ENCODE measurements at places on chromosomes 1 and 21.
A peak's percentile ranks its signal among the peaks of the same experiment; 100 is the strongest.

- no peak for DNase-seq
- peaks cover 93% of the 10 kb centered on the region for H3K36me3 ChIP-seq
- H3K4me1 ChIP-seq: peaks cover 8% of the 10 kb centered on the region
- H3K27ac ChIP-seq: no peak overlapping the region
- no peak overlapping the region for H3K4me3 ChIP-seq
These were observed 40.3 kb upstream of the MYOCOS start for GRCh38 chr1:171581766-171582165.

- no peak overlapping the region for H3K4me3 ChIP-seq
- H3K27me3 ChIP-seq: peaks cover 26% of the 10 kb centered on the region
- no peak for DNase-seq
- no peaks in the 10 kb centered on the region for H3K36me3 ChIP-seq
- peaks cover 8% of the 10 kb centered on the region for H3K4me1 ChIP-seq
These were observed 7.1 kb upstream of the RGS16 start for GRCh38 chr1:182611326-182611725.

DNA sequence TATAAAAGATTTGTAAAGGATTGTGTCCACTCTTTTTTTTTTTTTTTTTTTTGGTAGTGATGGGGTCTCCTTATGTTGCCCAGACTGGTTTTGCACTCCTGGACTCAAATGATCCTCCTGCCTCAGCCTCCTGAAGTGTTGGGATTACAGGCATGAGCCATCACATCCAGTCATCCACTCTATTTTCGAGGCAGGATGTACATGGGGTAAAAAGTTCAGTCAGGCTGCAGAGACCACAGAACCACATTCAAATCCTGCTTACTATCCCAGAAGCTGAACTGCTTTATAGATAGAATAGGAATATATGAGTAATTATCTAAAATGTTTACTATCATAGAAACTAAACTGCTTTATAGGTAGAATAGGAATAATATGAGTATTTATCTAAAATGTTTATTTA, 26.0 kb upstream of the KCNK2 start:
- no peak overlapping the region for H3K4me3 ChIP-seq
- H3K36me3 ChIP-seq: no peaks in the 10 kb centered on the region
- H3K27ac ChIP-seq: no peak overlapping the region
- H3K27me3 ChIP-seq: no peaks in the 10 kb centered on the region

DNA sequence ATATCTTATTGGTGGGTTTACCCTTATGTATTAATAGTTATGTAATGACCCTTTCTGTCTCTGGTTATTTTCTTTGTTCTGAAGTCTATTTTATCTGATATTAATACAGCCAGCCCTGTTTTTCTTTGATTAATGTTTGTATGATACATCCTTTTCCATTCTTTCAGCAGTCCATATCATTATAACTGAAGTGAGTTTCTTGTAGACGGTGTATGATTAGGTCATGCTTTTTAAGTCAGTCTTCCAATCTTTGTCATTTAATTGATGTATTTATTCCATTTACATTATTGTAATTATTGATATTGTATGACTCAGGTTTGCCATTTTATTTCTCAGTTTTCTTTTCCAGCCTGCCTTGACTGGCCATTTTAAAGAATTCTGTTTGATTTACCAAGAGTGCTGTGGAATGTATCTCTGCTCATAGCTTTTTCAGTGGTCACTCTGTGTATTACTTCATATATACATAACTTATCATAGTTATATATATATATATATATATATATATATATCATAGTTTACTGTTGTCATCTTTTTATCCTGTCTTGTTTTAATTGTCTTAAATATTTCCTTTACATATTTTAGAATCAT, 10.5 kb downstream of the RAB4A start:
- no peak overlapping the region for H3K27ac ChIP-seq
- no peak for DNase-seq
- no peak overlapping the region for H3K4me3 ChIP-seq
- H3K36me3 ChIP-seq: no peaks in the 10 kb centered on the region
- peaks cover 7% of the 10 kb centered on the region for H3K4me1 ChIP-seq

GRCh38 chr21:33244082-33244778, 14.5 kb downstream of the IFNAR2 start:
- H3K4me1 ChIP-seq: no peaks in the 10 kb centered on the region
- DNase-seq: no peak
- H3K4me3 ChIP-seq: no peak overlapping the region
- H3K36me3 ChIP-seq: peaks cover 14% of the 10 kb centered on the region

DNA sequence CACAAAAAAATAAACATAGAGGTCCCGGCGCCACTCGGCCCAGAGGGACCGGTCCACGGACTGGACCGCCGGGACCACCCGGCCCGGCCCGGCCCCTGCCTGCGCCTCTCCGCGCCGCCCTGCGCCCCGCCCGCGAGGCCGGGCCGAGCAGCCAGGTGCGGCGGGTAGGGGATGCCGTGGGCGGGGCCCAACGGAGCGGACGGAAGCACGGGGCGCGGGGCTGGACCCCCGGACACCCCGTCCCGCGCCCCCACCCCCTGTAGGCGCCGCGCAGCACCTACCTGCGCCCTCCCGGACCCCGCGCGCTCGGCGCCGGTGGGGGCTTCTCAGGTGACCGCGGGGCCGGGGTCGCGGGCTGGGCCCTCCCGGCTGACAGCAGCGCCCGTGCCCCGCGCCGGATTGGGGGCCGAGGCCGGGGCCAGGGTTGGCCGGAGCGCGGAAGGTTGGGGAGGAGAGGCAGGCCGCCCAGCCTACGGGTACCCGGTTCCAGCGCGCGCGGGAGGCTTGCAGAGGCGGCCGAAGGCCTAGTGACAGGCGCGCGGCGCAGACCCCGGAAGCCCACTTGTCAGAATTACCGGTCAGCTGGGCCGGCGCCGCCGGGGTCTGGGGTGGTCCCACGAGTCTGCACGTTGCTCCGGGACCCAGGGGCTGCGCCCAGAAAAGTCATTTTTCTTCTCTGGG, 351.9 kb upstream of the CAMK1G start:
- H3K4me1 ChIP-seq: peaks cover 10% of the 10 kb centered on the region
- no peaks in the 10 kb centered on the region for H3K27me3 ChIP-seq
- H3K4me3 ChIP-seq: no peak overlapping the region

DNA sequence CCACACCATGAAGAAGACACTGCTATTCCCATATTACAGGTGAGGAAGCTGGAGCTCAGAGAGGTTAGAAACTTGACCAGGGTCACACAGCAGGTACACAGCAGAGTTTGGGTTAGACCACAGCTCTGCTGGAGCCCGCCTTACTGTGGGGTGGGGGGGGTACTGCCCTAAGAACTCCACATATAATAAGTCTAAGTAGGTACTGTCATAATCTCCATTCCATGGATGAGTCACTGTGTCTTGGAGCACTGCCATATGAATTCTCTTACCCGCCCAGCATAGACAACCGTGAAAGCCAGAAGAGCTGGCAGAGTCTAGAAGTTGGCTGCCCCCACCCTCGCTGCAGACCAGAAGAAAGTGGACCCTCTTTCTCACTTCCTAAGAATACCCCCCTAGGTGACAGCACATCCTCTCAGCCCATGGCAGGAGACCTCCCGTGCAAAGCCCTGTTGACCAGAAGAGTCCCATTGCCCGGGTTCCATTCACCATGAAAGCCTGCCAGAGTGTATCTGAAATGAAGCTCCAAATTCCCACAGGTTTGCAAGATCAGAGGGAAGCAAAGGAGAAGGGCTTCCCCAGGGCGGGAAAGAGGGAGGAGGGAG, 5.2 kb upstream of the PLA2G2D start:
- H3K27me3 ChIP-seq: no peaks in the 10 kb centered on the region
- H3K36me3 ChIP-seq: no peaks in the 10 kb centered on the region
- no peak overlapping the region for H3K4me3 ChIP-seq
- peaks cover 11% of the 10 kb centered on the region for H3K4me1 ChIP-seq
- H3K27ac ChIP-seq: no peak overlapping the region

DNA sequence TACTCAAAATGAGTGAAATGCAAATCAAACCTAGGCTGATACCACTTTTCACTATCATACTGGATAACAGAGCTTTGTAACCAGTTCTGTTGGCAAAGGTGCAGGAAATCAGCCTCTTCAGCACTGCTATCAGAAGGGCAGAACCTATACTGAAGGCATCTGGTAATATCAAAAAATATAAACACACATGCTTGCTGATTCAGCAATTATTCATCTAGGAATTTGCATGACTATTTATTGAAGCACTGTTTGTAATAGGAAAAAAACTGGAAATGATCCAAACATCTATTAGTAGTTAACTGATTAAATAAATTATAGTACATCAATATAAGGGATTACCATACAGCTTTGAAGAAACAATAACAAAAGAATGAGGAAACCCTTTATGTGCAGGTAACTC, 21.4 kb downstream of the ARHGAP29 start:
- peaks cover 98% of the 10 kb centered on the region for H3K36me3 ChIP-seq
- no peak for DNase-seq
- H3K27ac ChIP-seq: peak overlapping the region; percentile 41
- no peaks in the 10 kb centered on the region for H3K27me3 ChIP-seq

DNA sequence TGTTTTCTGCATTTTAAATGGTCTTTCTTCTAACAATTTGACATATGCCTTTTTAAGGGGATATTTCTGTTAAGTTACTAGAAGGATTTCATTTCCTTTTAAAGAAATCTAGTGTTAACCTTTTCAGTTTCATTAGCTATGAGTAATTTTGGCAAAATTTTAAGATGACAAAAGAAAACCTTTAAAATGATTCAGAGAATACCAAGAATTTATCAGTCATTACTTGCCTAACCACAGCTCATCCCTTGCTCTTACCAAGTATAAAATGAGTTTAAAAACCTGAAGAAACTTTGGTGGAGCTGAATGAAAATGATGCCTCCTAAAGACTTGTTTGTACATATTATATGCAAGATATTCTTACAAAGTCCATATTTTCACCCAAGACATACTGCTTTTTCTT, 101.7 kb downstream of the NEK7 start:
- no peak overlapping the region for H3K4me3 ChIP-seq
- peaks cover 11% of the 10 kb centered on the region for H3K36me3 ChIP-seq
- peak overlapping the region; percentile 96 for H3K27ac ChIP-seq
- H3K27me3 ChIP-seq: no peaks in the 10 kb centered on the region
- H3K4me1 ChIP-seq: peaks cover 37% of the 10 kb centered on the region

GRCh38 chr21:44571844-44572782, 1.4 kb upstream of the KRTAP10-4 start:
- H3K4me3 ChIP-seq: no peak overlapping the region
- H3K27me3 ChIP-seq: no peaks in the 10 kb centered on the region
- no peaks in the 10 kb centered on the region for H3K36me3 ChIP-seq
- H3K27ac ChIP-seq: no peak overlapping the region

- no peaks in the 10 kb centered on the region for H3K27me3 ChIP-seq
- H3K4me3 ChIP-seq: no peak overlapping the region
- DNase-seq: no peak
- H3K27ac ChIP-seq: no peak overlapping the region
These were observed 16.3 kb upstream of the CDK18 start for GRCh38 chr1:205488074-205488723.

DNA sequence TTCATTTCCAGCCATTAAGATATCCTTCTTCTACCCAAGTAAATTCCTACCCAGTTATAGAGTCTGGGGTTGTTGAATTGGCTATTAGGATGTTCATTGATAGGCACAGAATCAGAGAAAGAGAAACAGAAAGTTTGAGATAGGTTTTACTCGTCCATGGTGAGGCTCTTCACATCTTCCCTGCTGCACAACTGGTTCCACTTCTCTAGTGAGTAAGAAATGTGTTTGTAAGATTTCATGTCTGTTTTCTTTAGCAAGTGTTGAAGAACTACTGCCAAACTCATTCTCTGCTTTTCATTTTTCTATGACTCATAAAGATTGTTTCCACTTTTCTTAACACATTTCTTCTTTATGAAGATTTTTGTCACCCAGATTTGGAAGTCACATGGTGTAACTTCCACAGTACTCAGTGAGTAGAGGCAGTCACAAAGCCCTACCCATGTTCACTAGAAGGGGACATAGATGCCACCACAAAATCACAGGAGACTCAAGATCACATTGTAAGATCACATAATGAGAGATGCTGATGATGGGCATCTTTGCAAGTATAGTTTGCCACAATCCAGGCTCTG, 152.3 kb downstream of the SNX7 start:
- H3K4me3 ChIP-seq: no peak overlapping the region
- no peak for DNase-seq
- no peaks in the 10 kb centered on the region for H3K4me1 ChIP-seq
- no peaks in the 10 kb centered on the region for H3K36me3 ChIP-seq
- H3K27me3 ChIP-seq: no peaks in the 10 kb centered on the region

- DNase-seq: no peak
- H3K4me1 ChIP-seq: peaks cover 2% of the 10 kb centered on the region
- no peak overlapping the region for H3K27ac ChIP-seq
- H3K27me3 ChIP-seq: no peaks in the 10 kb centered on the region
- no peaks in the 10 kb centered on the region for H3K36me3 ChIP-seq
These were observed 344.7 kb downstream of the DUSP10 start for GRCh38 chr1:221397141-221397540.

DNA sequence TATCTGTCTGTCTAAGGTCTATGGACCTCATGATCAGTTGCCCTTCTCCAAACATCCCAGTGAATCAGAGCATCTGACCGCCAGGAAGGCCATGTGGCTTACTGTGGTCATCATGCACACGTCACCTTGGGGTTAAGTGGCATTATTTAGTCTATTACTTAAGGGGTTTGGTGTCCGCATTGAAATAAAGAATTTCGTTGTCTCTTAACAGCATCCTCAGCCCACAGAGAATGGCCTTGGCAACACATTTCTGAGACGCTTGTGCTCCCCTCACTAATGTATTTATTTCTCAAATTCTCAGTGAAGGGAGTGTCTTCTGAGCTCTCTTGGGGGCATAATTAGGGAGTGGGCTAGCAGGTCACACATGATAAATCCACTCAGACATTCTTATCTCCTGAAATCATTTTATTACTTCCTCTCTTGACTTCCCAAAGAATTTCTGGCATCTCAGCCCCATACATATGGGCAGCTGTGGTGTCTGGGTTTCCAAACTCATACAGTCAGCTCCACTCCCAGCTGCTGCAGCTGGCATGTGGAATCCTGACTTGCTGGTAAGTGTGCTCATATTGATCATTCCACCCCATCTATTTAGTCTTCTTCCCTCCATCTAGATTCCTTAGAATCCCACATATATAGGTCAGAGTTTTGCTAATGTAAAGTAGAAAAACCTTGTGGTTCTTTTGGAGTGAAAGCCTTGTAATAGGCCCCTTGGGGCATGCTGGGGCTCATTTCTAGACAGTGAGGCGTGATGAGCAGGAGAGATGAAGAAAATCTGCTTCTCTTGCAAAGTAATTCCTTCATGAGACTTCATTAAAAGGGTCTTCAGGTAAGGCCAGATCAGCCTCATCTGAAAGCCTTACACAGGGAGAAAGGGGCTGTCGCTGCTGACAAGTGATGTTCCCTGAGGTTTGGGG, 110.5 kb downstream of the HHAT start:
- H3K27me3 ChIP-seq: no peaks in the 10 kb centered on the region
- peak overlapping the region; percentile 97 for H3K27ac ChIP-seq
- no peaks in the 10 kb centered on the region for H3K36me3 ChIP-seq
- no peak overlapping the region for H3K4me3 ChIP-seq
- DNase-seq: no peak

- no peaks in the 10 kb centered on the region for H3K4me1 ChIP-seq
- no peak overlapping the region for H3K4me3 ChIP-seq
- H3K36me3 ChIP-seq: no peaks in the 10 kb centered on the region
- DNase-seq: no peak
- no peak overlapping the region for H3K27ac ChIP-seq
- no peaks in the 10 kb centered on the region for H3K27me3 ChIP-seq
These were observed 27.2 kb downstream of the MRPL37 start for GRCh38 chr1:54227091-54227602.

GRCh38 chr21:39694750-39695149, 50.2 kb upstream of the IGSF5 start:
- no peaks in the 10 kb centered on the region for H3K27me3 ChIP-seq
- no peak for DNase-seq
- no peak overlapping the region for H3K27ac ChIP-seq
- H3K4me1 ChIP-seq: no peaks in the 10 kb centered on the region
- H3K36me3 ChIP-seq: no peaks in the 10 kb centered on the region

Measured in RWPE2 (cell line).